ENCODE measurements at places on chromosomes 4 and X.

- DNase-seq: no peak
Measured at GRCh38 chr4:41373221-41373620, 116.5 kb downstream of the UCHL1 start.

DNA sequence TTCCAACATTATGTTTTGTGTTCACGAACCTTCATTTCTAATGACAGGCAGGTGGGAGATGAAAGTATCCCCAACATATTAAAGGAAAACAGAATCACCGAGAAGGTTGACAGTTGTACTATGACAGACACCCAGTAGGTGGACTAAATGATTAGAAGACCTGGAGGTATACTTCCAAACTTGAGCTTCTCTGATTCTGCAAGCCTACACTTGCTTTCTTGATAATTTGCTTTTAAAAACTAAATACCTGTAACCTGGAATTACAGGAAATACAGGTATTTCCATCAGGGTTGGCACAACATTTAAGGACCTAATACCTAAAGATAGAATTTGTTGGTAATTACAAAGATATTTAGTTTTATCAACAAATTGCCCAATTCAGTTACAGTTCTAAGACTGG lies 43.4 kb downstream of the C4orf51 start:
- DNase-seq: no peak

- DNase-seq: no peak
Measured at GRCh38 chr4:101952985-101953384, 162.5 kb downstream of the BANK1 start.

DNA sequence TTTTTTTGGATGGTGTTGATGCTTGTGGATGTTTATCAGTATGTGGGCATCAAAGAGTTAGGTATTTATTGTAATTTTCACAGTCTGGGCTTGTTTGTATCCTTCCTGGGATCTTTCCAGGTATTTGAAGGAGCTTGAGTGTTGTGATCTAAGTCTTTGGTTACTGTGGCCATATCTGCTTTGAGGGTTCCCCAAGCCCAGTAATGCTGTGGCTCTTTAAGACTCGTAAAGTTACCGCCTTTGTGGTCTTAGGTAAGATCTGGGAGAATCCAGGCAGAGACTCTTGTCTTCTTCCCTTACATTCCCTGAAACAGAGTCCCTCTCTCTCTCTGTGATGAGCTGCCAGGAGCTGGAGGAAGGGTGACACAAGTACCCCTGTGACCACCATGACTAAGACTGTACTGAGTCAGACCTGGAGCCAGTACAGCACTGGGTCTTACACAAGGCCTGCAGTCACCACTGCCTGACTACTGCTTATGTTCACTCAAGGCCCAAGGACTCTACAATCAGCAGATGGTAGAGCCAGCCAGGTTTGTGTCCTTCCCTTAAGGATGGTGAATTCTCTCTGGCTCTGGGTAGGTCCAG lies 62.2 kb downstream of the FMR1NB start:
- DNase-seq: no peak

- no peak for DNase-seq
Measured at GRCh38 chrX:21153503-21153902, 220.7 kb upstream of the CNKSR2 start.

- peak; percentile 14 for DNase-seq
Measured at GRCh38 chrX:123263270-123263669, 79.2 kb downstream of the GRIA3 start.

- DNase-seq: no peak
Measured at GRCh38 chr4:97317671-97318070, 825.6 kb downstream of the STPG2 start.

- DNase-seq: no peak
Measured at GRCh38 chr4:162352580-162353107, 188.8 kb upstream of the FSTL5 start.

DNA sequence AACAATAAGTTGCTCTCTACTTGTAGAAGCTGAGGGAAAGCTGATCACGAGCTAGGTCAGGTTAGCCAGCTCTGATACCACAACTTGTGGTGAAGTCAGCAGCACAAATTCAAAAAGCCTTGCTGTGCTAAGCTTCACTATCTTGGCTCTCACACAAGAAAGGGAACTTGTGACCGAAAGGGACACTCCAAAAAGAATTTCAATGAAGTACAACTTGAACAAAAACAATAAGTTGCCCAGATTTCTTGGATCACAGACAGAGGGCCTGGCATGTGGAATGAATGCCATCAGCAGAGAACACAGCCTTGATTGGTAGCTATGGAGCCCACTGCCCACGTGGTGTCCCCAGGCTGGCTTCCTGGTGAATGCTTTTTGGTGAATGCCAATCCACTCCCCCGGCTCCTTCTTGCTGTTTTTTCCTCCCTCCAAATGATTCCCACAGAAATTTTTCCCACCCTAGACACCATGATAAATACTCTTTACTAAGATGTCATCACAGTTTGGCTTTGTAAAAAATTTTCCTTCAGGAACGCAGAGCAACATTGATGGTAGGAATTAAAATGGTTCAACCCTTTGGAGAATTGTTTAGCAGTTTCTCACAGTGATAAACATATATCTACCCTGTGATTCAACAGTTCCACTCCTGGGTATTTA lies 82.6 kb downstream of the ANXA3 start:
- no peak for DNase-seq

GRCh38 chr4:127139788-127140286 lies 492.9 kb upstream of the INTU start:
- no peak for DNase-seq

DNA sequence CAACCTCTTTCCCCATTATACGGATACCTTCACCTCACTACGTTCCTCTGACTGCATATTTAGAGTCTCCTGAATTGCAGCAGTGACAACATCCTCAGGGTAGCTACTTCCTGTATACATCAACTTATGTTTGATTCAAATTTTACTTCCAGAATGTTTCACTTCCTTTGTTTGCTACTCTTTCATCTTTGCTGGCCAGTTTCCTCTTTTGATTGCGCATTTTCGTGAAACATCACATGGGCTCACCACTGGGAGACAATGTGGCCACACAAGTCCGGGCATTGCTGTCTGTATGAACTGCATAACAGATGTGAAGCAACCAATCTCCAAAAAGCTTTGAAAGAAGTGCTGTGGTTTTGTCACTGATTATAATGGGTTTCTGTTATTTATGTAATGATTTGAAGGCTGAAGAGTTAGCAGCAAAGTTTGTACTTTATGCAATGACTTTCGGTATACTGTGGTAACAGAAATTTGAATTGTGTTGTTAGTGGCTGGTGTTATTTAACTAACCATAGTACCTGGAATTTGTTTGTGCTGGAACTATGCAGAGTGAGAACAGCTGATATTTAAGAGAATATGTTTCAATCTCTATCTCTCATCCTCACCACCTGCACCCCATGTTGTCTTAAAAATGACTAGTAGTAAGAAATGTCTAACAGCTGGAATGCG lies 7.4 kb downstream of the SNCA start:
- no peak for DNase-seq

DNA sequence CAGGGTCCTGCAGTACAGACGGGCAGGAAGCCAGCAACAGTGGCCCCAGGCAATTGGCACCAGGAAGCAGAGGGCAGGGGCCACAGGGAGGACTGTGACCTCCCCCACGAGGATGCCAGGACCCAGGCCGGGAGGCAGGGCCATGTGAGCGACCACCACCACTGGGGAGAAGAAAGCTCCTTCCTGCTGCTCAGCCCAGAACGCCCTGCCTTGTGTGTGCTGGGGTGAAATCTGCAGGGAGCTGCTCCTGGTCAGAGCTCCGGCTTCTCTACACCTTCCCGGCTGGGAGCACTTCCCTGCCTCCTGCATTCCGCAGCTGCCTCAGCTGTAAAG lies 100.4 kb downstream of the HMX1 start:
- DNase-seq: peak; percentile 24

DNA sequence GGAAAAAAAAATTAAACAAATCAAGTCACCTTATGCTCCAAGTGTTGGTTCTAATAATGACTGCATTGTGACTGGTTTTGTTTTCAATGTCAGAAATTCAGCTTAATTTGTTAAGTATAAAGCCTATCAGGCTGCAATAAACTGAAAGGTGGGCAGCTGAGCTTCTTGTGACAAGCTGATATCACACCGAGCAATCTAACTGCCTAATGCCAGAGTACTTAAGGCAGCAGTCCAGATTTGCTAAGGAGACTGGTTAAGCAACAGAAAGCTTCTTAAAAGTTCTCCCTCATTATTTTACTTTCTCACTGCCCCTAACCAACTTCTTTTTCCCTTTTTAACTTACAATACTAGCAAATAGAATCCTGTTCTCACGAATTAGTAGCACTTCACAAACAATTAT lies 201.0 kb downstream of the MAB21L2 start:
- DNase-seq: no peak

GRCh38 chrX:119095936-119096335 lies 23.1 kb downstream of the CT47C1 start:
- DNase-seq: no peak

- DNase-seq: no peak
Measured at GRCh38 chr4:95170176-95170575, 378.6 kb downstream of the UNC5C start.

GRCh38 chr4:112560084-112560483 lies 44.1 kb upstream of the NEUROG2 start:
- no peak for DNase-seq

DNA sequence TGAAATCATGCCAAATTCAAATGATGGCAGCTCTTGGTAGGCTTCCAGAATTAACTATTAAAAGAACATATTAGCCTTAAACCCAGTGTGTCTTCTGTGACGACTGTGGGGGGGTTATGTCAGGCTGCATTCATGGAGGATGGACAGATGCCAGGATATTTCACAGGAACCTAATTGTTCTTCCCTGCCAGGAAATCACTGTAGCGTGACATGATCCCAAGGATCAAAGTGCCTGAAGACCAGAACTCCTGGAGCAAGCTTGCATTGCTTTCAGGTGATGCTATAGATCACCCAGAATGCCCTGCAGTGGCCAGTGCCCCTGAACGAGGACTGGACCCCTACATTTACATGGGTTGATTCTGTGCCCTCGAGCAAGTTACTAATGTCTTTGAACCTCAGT lies 1093.0 kb upstream of the TENM3 start:
- DNase-seq: no peak

- no peak for DNase-seq
Measured at GRCh38 chrX:144333429-144333828, 449.6 kb downstream of the UBE2NL start.

DNA sequence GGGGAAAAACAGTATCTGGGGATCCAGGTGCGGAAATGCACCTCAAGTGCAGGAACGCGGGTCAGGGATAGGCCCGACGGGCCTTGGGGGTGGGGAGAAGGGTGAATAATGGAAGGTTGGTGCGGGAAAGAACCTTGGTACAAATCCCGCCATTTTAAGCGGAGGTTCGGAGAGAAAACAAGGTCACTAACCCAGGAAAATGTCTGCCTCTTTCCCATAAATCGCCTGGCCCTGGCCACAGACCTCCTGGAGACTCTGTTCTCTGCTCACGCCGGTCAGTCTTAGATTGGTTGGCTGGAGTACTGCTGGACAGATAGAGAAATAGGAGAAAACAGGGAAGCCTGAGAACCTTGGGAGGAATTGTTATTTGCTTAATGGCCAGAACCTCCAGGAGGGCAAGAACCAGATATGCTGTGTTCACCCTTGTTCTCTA lies 897 bp upstream of the FBXL5 start:
- DNase-seq: no peak

DNA sequence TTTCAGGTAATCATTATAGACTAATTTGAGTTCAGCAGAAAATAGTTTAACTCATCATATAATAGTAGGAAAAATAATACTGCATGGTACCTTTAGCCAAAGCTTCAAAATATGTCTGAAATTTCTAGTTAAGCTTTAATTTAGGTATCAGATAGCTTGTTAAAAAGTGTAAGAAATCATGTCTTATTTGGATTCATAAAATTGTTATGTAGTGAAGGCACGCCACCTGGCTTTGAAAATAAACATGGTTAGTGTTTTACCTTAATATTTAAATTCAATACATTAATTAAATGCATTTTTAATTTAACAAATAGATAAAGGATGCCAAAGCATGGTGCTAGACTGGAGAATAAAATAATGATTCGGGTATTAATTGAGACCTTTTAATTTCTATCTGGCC lies 211.4 kb downstream of the FSTL5 start:
- DNase-seq: no peak

- DNase-seq: no peak
Measured at GRCh38 chr4:54157606-54158005, 57.6 kb downstream of the GSX2 start.

DNA sequence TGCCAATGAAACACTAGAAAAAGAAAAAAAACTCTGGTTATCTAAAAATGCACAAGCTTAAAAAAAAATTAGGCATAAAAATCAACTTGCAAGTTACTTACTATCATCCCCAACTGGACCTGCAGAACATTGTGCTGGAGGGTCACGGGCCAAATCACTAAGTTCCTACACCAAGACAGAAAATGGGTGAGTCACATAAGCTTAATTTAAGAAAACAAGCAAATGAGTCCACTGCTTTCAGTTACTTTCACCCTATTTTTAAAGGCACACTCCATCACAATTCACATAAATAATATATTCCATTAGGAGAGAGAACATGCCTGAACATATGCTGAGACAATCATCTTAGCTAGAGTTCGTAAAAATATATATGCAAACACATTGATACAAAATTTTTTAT lies 17.7 kb downstream of the UBE2D3 start:
- no peak for DNase-seq

- no peak for DNase-seq
Measured at GRCh38 chrX:1932231-1932630, 317.4 kb downstream of the ASMT start.

DNA sequence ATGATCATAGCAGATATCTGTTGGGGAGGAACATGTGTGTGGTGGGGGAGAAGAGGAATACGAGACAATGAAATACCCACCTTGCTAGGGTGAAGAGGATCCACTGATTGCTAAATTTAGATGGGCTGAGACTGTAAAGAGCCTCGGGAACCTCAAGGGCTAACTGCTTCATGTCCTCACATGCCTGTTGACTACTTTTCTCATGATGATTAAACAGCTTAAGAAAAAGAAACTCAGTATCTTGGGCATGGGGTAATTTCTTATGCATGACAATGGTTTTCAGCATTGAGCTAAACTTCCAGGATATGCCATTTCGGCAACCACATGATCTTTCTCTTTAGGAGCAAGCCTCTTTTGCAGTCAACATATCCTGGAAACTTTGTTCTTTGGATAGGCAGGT lies 3.9 kb upstream of the LNX1 start:
- DNase-seq: no peak

DNA sequence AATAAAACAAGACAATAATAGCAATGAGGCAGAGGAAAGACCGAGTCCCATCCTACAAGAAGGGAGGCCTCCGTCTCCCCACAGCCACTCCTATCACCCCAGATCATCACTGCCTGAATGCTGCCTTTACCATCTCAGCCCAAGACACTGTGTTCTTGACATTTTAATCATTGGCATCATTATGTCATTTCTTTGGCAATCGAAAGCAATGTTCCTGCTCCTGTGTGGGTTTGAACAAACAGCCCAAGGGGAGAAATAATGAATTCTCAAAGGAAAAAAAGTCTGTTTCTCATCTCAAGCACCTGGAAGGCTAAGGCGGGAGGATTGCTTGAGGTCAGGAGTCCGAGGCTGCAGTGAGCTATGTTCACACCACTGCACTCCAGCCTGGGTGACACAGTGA lies 73.0 kb upstream of the ACSL1 start:
- no peak for DNase-seq

Data from retina (tissue), 1 donor.